ENCODE measurements at places on chromosomes 3 and 15.

DNA sequence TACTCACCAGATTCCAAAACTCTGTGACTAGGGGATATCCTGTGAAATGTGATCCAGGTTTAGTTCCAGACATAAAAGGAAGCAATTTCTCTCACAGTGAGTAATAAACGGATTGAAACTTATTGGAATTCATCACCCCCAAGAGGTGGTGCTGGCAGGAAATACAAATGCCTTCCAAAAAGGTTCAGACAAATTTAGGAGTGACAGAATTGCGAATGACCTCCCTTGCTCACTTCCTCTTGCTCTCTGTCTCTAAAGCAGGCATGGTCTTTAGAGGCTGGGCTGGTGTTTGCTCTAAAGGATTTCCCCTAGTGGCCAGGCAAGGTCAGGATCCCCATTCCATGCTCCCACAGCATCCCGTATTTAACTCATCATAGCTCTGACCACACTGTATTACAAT lies 449.4 kb upstream of the PPP2R3A start:
- DNase-seq: no peak

GRCh38 chr3:124234852-124235252 lies 242.9 kb upstream of the ROPN1 start:
- no peak for DNase-seq

DNA sequence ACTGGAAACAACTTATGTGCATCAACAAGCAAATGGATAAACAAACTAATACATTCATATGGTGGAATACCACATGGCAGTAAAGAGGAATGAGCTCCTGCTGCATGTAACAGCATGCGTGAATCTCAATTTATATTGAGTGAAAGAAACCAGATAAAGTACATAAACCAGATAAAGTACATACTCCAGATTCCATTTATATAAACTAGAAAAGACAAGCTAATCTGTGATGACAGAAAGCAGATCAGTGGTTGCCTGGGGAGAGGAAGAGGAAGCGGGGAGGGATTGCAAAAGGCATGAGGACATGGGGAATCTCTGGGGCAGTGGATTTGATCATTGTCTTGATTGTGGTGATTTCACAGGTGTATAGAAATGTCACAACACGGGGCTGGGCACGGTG lies 34.2 kb downstream of the LIMD1 start:
- DNase-seq: no peak

- DNase-seq: no peak
Observed at GRCh38 chr3:160577556-160578195, 12.3 kb upstream of the KPNA4 start.

GRCh38 chr15:41966920-41967465 lies 5.4 kb downstream of the EHD4 start:
- no peak for DNase-seq

GRCh38 chr3:170907637-170908234 lies 701 bp downstream of the EIF5A2 start:
- no peak for DNase-seq

- no peak for DNase-seq
Observed at GRCh38 chr3:177057768-177058167, 139.5 kb downstream of the TBL1XR1 start.

GRCh38 chr3:141921316-141921715 lies 44.9 kb downstream of the ATP1B3 start:
- no peak for DNase-seq

Data from activated CD8-positive, alpha-beta memory T cell treated with anti-CD3 and anti-CD28 coated beads for 1 hour (primary cell).